Upper lobe of left lung (tissue), 6 donors: ENCODE measurements at places on chromosomes 11 and 22. TPM values are rescaled to one million over a fixed set of nuclear protein-coding genes. Genes with fewer than 3 reads are reported as not detected.

Gene FAM83F
- total RNA-seq: 2.8 TPM

Gene HNRNPUL2
- total RNA-seq: 23.9 TPM

Gene C11orf87
- total RNA-seq: not detected

Gene PLA2G6
- 51.6 TPM for total RNA-seq

Gene GVQW3
- 2.8 TPM for total RNA-seq

Gene LRP4
- 3.8 TPM for total RNA-seq

Gene RASGRP2
- 20.5 TPM for total RNA-seq

Gene CDON
- total RNA-seq: 18.9 TPM

Gene ENTHD1
- not detected for total RNA-seq

Gene OR1S2
- total RNA-seq: not detected

Gene YPEL4
- total RNA-seq: 4.2 TPM

Gene LUZP2
- total RNA-seq: not detected

Gene ZNF280A
- total RNA-seq: not detected

DNA sequence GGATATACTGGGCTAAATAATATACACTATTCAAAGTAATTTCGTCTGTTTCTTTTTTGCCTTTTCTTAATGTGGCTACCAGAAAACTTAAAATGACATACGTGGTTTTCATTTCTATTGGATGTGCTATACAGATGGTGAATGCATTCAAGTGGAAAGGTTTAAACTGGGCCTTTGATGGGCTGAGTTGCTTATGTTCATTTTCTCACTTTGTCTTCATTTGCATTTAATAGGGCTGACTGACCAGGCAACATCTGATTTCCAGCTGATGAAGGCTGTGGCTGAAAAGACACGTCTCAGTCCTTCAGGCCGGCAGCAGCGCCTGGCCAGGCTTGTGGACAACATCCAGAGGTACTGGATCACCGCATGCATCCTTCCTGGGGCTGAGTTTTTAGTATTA is 27.9 kb downstream of the PIWIL4 start:
- peak; percentile 22 for DNase-seq

GRCh38 chr11:128361451-128362020 is 225.8 kb downstream of the ETS1 start:
- DNase-seq: peak; percentile 21

GRCh38 chr11:35234460-35235156 is 95.6 kb downstream of the CD44 start:
- no peak for DNase-seq

- DNase-seq: peak; percentile 71
Observed at GRCh38 chr22:19997561-19998231, 18.9 kb downstream of the ARVCF start.

DNA sequence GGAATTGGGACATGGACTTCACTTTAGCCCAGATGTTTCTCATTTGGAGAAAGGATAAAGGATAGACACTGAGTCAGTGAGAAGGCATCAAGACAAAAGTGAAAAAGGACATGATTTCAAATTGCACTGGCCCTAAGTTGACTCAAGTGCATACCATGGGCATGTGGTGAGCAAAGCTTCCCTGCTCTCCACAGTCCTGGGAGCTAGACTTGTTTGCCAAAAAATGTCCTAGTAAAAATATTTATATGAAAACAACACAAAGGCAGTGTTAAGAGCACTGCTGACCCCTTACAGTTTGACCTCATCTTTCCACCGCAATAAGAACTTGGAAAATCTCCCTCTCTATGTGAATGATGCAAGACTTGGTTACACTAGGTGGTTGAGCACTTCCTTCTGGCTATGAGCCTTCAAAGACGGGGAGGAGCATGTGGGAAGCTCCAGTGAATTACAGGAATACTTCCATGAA is 46.5 kb upstream of the FIBIN start:
- peak; percentile 52 for DNase-seq

- no peak for DNase-seq
Observed at GRCh38 chr11:9525116-9525515, 48.4 kb upstream of the WEE1 start.

GRCh38 chr11:13944911-13945425 is 17.6 kb upstream of the SPON1 start:
- no peak for DNase-seq

GRCh38 chr11:130318031-130318673 is 3.4 kb upstream of the ZBTB44 start:
- DNase-seq: no peak

DNA sequence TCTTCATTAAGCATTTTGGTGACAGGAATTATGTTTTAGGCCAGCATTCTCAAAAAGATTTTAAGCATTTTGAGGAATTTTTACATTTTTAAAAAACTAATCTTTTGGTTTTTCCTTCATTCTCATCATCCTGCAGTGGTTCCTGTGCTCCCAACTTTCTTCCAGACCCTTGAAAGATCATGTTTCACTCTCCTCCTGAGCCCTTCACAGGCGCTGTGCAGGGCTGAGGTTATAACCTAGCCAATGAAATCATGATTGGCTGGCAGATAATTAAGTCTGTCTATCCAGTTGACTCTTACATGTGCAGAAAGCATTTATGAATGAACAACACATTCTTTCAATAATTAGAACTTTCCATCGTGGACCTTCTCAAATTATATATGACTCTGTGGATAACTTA is 226.3 kb downstream of the DDX10 start:
- no peak for DNase-seq

DNA sequence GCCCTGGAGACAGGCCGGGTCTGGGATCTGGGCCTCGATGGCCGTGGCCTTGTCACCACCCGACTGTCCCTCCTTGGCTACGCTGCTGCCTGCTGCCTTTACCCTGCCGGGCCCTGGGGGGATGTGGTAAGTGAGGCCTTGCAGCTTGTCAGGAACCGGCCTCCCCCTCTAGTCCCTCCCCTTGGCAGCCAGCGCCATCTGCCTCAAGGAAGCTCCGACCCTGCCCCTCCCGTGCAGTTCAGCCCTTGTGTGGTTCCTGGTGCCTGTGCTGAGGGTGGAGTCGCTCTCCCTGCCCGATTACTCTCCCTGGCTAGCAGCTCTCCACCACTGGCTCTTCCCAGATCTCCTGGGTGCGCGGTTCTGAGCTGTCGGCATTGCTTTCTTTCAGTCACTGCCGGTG is 33.7 kb downstream of the CTTN start:
- DNase-seq: no peak

DNA sequence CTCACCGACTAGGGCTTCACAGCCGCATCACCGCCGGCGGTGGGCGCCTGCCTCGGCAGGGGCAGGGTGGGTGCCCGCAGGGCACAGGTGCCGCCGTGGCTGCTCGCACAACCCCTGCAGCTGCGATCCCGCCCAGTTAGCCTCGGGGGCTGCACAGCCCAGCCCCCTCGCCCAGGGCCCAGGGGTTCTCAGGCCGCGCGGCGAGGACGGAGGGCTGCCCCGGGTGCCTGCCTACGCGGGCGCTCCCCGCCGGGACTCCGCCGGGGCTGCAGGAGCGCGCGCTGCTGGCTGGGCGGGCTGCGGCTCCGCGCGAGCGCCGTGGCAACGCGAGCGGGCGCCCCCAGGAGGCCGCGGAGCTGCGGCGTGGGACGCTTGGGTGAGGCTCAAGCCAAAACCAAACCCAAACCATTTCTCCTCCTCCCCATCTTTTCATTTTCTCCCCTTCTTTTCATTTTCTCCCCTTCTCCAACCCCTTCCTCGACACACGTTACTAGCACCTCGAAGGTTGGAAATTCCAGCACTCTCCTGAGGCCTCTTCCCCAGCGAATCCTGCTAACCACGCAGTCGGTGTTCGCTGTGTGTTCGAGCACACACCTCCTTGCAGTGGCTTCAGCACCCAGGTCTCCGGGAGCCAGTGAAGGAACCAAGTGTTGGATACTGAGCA is at the start of gene MICAL3:
MICAL3 (minus strand) TSS at position 286 of the 664 bp plus-strand sequence. CDS start 117,749 bp downstream, outside the sequence.
- peak; percentile 93 for DNase-seq

GRCh38 chr22:19714312-19715187 is at the start of gene SEPTIN5:
TSS of gene SEPTIN5 (plus strand) at chr22:19714503. CDS start at chr22:19714589, 86 bp downstream.
- peak; percentile 89 for DNase-seq

DNA sequence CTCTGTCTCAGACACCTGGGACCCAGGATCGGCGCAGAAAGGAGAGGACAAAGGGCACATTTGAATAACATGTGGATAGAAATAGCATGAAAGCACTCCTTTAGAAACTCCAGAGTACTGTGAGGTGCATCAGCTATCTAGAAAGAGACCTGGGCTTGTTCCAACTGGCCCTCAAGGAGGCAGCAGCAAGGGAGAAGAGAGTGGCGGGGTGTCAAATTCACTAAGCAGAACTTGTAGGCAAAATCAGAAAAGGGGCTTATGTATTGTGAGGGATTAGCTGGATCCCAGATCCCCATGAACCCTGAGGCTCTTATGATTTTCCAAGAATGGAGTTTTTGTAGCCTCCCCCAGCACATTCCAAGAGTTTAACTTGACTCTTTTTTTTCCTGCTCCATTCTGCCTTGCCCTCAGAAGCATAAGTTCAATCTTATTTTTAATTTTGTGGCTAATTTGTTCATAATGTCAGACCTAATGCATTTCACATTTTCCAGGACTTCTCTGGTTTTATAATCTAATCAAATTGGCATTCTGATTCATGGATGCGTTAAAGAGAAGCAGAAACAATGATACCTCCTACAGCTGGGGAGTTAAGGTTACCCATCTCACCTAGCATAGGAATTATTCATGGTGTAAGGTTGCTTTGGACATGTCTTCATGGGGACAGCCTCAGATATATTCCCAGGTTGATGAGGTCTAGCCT is 33.6 kb downstream of the USH1C start:
- no peak for DNase-seq

DNA sequence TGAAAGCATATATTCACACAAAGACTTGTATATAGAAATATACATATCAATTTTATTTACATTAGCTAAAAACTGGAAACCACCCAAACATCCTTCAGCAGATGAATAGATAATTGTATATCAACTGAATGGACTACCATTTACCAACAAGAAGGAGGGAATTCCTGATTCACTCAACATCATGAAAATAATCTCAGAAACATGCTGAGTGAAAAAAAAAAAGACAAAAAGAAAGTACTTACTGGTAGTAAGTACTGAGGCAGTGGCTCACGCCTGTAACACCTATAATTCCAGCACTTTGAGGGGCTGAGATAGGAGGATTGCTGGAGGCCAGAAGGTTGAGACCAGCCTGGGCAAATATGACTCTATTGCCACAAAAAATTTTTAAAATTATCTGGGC is 7.4 kb upstream of the IPO7 start:
- DNase-seq: no peak

GRCh38 chr11:93614173-93614722 is 47.2 kb upstream of the CEP295 start:
- no peak for DNase-seq

GRCh38 chr22:36901411-36902142 is 11.9 kb upstream of the CSF2RB start:
- DNase-seq: no peak

DNA sequence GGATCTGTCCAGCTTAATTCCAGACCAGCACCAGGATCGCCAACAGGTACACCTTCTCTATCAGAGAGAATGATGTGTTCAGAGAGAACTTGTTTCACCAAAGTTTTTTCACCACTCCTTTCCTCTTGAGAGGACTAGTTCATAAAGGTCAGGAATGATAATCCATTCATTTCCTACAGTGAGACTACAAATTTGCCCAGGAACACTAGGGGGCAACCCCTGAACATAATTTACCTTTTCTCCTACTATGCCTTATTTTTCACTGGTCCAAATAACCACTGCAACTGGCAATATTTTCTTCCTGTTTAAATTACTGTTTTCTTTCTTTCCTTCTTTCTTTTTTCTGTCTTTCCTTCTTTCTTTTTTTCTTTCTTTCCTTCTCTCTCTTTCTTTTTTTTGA is 22.5 kb downstream of the CAVIN3 start:
- DNase-seq: no peak

- no peak for DNase-seq
Observed at GRCh38 chr22:27673839-27674238, 127.7 kb downstream of the MN1 start.

GRCh38 chr11:118615282-118615975 is 8.0 kb downstream of the PHLDB1 start:
- DNase-seq: no peak

DNA sequence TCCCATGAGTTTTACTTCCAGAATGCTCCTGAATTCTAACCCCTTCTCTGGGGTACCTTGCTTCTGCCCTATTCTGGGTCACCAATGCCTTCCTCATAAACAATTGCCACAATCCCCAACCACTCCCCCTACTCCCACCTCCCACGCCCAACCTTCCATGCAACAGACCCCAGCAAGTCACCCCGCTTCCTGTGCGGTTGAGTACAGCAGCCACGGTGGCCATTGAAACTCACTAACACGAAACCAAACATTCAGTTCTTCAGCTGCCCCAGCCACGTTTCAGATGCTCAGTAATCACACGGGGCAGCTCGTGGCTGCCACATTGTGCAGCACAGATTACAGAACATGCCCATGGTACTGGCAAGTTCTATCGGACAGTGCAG is 3.7 kb upstream of the BCR start:
- DNase-seq: no peak

DNA sequence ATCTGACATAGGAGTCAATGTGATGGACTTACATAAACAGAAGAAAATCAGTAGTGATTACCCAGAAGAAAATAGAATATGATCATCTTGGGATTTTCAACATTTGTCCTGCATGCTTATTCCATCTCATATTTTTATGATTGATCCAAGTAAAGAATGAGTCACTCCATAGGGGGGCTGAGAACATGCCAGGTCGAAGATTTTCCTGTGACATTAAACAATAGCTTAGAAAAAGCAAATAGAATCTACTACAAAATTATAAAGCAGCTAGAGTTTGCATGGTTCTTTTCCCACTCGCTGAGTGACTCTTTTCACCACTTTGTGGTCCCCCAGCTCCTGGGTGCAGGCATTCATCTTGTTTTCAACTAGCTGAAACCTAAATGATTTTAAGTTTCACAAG is 56.3 kb downstream of the DDI1 start:
- no peak for DNase-seq

- no peak for DNase-seq
Observed at GRCh38 chr22:17970201-17970708, 54.1 kb downstream of the MICAL3 start.

- no peak for DNase-seq
Observed at GRCh38 chr22:25447067-25447685, 117.3 kb upstream of the GRK3 start.
